ENCODE measurements at places on chromosomes 5 and 9. TPM values are rescaled to one million over a fixed set of nuclear protein-coding genes. Genes with fewer than 3 reads are reported as not detected.

The RHOBTB3 gene
- 18.1 TPM for polyA plus RNA-seq

The ANKH gene
- 29.8 TPM for polyA plus RNA-seq

The FKTN gene
- polyA plus RNA-seq: 7.1 TPM

The CER1 gene
- polyA plus RNA-seq: 0.07 TPM

The RNF208 gene
- polyA plus RNA-seq: 5.3 TPM

The ACSL6 gene
- polyA plus RNA-seq: 1.3 TPM

The SPINK13 gene
- polyA plus RNA-seq: 1.1 TPM

The PCDHA5 gene
- polyA plus RNA-seq: 0.02 TPM

DNA sequence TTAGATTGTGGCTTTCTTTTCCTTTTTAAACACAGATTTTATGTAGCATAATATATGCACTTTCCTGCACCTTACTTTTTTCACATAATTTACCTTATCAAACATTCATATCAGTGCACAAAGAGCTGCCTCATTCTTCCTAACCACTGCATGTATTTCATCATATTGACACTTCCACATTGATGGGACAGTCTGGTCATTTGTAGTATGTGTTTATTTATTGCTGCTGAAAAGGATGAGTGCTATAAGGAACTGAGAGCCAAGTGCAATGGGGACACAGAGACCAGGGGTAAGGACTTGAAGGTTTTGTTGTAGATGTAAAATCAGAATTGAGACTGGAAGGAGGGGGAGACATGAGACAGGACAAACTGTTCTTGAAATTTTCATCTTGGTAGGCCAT lies 193.8 kb downstream of the SMARCA2 start:
- DNase-seq: no peak

GRCh38 chr5:14168144-14168792 lies 25.1 kb downstream of the TRIO start:
- peak; percentile 42 for DNase-seq

DNA sequence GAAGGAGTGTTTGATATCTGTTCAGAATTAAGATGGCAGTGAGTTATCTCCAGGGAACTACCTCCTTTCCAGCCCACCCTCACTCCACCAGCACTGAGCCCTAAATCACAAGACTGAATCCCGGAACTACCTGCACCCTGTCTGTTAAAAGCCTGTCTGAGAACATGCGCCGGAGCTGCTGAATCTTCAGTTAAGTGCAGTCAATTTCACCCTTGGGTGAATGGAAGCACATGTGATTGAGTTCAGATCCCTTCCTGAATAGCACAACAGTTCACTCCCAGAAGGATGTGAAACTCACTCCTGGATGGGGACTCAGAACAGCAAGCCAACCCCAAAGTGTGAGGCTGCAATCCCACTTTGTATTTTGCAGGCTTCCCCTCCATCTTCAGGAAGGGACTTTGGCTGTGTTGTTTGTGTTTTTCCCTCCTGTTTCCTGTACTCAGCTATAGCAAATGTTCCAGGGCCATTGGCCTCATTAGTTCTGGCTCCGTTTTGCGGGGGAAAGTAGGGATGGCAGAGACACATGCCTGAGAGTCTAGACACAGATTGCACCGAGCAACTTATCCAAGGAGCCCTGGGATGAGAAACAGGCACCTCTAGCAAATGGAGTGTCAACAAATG lies 43.4 kb downstream of the DPYSL3 start:
- DNase-seq: no peak

- no peak for DNase-seq
These were observed 337.0 kb downstream of the TRPM3 start for GRCh38 chr9:70784456-70784855.

DNA sequence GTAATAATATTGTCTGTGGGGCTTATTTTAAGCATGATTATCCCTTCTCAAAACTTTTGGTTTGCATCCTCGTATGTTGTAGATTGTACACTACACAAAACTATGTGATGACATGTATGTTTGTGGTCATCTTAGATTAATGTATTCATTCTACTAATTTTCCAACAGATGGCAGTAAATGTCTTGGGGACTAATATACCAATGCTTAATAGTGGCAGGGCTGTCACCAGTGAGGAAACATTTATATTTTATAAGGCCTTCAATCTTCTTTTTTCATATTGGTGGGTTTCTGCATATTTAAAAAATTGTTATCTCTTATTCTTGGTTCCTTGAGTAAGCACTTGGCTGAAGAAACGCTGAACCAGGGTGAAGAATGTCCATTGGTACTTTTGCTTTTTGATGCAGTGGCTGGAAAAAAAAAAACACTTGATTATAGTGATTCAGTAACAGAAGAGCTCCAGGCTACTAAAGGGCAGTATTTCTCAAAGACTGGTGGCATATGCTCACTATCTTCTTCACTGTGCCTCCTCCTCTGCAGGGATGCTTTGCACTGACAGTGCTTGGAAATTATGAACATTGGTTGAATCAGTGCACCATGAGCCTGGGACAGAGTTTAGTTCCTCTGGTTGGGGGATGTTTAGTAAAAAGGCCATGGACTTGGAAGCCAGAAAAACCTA lies 530.3 kb downstream of the RASEF start:
- no peak for DNase-seq

GRCh38 chr9:21972361-21972760 lies 21.8 kb downstream of the CDKN2A start:
- DNase-seq: no peak

DNA sequence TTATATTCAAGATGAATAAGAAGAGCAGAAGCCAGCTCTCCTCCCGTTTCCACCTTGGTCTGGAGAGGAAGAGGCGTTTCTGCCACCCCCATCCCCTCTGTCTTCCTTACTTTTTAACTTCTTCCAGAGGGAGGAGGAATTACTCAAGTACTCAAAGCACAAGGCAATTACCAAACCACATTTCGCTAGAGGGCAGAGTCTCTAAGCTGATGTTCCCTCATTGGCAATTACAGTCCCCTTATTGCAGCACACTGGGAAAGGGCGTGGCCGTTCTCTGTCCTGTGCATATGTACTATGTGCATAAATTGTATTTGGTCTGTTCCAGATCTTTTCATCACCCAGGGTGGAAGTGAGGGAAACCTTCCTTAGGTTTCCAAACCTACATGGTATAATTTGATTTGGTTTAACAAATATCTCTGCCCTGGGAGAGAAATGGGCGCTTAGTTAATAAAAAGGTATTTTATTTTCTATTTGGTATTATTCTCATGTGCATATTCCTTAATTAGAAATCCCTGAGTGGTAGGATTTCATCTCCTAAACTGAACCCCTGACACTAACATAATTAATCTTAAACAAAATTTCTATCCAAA lies 29.8 kb upstream of the ALDOB start:
- DNase-seq: no peak

GRCh38 chr9:110640736-110641135 lies 27.9 kb upstream of the MUSK start:
- no peak for DNase-seq

DNA sequence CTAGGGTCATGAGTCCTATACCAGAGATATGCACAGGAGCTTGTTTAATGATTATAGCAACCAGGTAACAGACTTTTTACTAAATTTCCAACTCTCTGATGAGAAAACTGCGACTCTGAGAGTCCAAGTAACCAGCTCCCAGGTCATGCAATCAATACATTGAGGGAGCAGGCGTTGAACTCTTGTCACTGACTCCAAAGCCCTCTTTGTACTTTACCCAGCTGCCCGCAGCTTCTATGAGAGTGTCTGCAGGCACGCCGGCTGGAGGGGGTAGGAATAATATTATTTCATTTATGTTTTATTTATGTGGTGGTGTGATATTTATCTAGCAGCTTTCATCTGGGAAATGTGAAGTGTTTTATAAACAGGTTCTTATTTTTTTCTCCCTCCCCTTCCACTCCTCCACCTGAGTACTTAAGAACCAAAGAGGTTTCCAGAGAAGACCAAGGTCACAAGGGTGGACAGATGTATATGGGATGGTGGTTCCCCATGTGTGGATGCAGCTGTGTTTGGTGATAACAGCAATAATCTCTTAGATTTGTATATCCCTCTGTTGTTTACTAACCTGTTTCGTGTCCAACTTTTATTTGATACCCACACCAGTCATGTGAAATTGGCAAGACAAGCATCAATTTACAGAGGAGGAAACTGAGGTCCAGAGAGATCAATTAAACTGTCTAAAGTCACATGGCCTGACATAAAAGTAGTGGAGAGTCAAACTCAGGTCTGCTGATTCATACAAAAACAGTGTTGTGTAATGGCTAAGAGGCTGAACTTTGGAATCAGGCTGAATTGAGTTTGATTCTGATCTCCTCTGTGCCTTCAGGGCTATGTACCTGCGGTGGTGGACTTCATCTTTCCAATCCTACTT lies 140.2 kb upstream of the TRIM32 start:
- no peak for DNase-seq

DNA sequence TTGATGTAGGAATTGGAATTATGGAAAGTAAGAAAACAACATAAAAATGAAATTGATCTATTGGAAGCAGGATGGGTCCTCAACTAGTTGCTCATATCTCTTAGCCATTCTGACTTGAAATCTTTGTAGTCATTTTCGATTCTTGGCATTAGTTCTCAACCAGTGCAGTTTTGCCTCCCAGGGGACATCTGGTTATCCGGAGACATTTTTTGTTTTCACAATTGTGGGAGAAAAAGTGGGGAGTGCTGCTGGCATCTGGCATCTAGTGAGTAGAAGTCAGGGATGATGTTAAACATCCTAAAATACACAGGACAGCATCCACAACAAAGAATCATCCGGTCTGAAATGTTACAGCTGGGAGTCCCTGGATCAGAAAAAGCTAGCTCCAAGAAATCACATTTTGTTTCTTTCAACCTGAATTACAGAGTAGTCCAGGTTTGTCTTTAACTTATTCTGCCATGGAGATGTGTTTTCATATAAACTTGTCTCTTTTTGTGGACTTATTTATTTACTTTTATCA lies 74.9 kb downstream of the FBXL7 start:
- DNase-seq: no peak

DNA sequence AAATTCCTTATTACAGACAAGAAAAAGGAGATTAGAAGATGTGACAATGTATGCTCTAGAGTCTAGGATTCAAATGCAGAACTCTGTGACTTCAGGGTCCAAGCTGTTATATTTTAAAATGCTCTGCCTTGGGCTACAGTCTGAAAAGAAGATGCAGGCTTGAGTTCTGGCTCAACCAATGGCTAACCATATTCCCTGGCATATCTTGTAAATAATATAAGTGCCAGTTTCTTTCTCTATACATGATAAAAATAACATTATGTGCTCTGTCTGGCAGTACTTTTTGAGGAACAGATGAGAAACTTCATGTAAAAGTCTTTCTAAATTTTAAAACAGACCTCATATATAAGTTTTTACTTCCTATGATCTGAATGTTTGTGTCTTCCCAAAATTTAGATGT lies 926.5 kb upstream of the CDH6 start:
- no peak for DNase-seq

DNA sequence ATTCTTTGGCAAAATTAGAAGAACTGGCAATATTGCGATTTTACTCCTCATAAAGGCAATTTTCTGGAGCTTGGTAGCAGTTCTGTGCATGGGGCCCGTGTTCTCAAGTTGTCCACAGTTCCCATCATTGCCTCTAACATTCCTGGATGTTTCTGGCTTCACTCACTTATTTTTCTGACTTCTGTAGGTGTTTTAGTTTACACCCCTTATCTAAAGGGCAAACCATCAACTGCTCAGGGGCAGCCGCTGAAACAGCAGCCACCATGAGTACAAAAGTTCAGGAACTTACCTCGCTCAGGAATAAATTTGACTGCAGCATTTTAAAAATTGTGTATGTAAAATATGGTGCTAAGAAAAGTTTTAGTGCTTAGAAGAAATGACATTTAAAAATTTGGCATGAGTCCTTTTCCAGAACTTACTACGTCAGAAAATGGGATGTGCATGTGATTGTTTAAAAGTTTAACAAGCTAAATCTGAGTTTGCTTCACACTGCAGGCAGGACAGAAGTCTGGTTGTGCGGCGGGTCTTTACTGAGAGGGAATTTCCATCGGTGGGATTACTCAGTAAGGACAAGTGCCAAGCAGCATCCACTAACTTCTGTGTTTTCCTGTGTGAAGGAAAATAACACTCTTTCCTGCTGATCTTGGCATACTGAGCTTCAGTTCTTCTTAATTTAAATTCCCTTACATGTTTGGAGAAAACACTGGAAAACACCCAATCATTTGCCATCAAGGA lies 261.7 kb downstream of the MAT2B start:
- DNase-seq: no peak

DNA sequence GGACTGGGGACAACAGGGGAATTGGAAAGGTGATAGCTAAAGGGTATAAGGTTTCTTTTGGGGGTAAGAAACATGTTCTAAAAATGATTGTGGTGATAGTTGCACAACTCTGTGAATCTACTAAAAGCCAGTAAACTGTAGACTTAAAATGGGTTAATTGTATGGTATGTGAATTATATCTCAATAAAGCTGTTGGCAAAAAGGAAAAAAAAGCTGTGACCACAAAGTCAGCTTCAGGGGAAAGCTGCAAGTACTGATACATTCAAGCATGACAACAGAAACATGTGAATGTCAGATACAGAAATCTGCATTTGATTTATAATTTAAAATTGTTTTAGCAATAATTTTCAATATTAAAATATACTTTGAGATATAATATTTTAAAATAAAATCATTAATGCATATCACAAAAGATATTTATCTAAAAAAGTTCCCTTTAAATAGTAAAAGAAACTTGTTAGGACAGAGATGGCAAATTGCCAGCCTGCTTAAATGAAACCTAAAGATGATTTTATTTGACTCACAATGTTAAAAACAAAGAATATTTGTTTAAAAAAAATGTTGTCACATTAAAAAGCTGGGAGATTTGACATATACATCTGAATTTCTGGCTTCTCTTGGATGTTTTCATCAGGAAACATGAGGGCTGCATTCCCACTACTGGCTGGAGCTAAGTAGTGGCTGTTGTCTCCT lies 66.0 kb downstream of the TBCA start:
- DNase-seq: no peak

- no peak for DNase-seq
These were observed 670 bp downstream of the CCDC171 start for GRCh38 chr9:15553528-15553898.

DNA sequence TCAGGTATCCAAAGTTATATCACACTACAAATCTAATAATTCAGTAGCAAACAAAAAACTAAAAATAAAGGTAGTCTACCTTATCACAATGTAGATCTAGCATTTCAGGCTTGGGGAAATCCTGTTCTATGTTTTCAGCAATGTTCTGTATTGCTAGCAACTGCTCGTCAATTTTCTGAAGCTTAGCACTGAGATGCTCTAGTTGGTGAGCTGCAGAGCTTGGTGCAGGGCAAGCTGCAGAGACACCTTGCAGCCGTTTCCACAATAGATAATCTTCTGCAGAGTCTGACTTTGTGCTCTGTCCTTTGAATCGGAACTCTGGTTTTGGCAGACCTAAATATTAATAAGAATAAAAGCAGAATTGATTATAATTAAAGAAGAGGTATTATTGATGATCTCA lies 95.5 kb downstream of the CPLANE1 start:
- no peak for DNase-seq

- DNase-seq: no peak
These were observed 171.9 kb downstream of the MAPKAP1 start for GRCh38 chr9:125534971-125535701.
